Smooth muscle cell of the pulmonary artery (primary cell): ENCODE measurements at places on chromosomes 12 and 14. TPM values are rescaled to one million over a fixed set of nuclear protein-coding genes. Genes with fewer than 3 reads are reported as not detected.

FZD10 gene
- not detected in 2 replicates for total RNA-seq

SIX4 gene
- 10.9 and 14.8 TPM in 2 replicates for total RNA-seq

LTB4R2 gene
- 3.0 and 4.8 TPM in 2 replicates for total RNA-seq

TSPAN11 gene
- total RNA-seq: 0.07 and 0.13 TPM in 2 replicates

VASH1 gene
- total RNA-seq: 7.7 and 10.4 TPM in 2 replicates
